HT1080 (cell line): ENCODE measurements at places on chromosomes 12 and 14. TPM values are rescaled to one million over a fixed set of nuclear protein-coding genes. Genes with fewer than 3 reads are reported as not detected.

ZC2HC1C gene
- 1.4 TPM in 1 of 2 replicates, not detected in the other for total RNA-seq

BDKRB2 gene
- 0.03 TPM in 1 of 2 replicates, not detected in the other for total RNA-seq

DNA sequence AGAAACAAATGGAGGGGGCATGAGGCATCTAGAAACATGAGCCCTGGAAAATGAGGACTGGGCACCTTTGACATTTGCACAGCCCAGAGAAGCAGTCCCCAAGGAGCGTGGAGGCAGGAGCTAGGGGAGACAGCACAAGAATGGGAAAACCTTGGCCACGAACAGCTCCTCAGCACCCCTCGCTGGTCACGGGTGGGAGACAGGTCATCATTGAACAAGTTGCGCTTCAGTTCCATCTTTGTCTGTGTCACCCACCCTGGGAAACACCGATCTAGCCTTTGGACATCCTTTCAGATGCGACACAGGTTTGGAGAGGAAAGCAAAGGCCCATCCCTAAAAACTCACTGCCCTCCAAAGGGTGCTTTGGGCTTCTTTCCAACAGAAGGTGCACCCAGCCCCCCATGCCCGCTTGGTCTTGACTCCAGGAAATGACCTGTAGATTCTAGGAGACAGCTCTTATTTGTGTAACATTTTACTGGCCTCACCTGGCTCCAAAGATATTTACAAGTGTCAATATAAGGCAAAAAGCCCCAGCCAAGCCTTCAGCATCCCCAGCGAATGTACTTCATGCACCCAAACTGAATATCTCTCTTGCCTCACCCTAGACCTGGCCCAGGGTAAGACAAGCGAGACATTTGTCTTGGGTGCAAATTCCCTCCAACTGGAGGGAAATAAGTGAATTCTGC, 28.8 kb upstream of the CLMN start:
- DNase-seq = no peak

DNA sequence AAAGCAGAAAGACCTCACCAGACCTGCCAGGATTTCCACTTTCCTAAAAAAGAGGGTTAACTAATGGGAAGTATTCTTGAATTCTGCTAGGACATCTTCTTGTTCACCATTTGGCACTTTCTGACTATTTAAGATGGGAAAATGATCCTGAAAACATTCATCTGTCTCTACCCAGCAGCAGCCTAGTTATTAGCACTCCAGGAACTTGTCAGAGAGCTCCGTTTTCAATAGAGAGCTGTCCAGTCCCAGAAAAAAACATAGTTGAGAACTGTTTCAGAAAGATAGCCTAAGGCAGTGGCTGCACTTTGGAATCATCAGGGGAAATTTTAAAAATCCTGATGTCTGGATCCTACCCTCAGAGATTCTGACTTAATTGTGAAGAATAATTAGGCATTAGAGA, 22.1 kb upstream of the CEP83 start:
- DNase-seq = no peak

- no peak for DNase-seq
Measured at GRCh38 chr14:99036611-99037293, 235.2 kb downstream of the BCL11B start.

DNA sequence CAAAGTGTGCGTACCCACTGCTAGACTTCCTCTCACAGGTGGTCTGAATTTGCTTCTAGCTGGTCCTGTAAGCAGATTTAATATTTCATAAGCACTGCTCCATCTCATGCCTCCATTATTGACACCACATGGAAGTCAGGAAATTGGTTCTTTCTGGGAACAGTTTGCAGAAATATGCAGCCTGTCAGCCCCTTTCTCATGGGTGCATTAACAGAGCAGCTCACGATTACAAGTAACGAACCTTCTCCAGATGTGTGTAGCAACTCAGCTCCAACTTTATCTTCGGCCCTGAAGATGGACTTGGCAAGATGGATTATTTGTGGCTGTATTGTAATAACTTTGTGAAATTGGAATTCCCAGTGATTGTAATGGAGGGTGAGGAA, 214.5 kb upstream of the DDHD1 start:
- no peak for DNase-seq
